ENCODE measurements at places on chromosomes 7 and 10.

- DNase-seq: peak; percentile 24
Observed at GRCh38 chr10:96395931-96396877, 37.4 kb upstream of the OPALIN start.

- peak; percentile 48 for DNase-seq
Observed at GRCh38 chr10:132186488-132187429, at the start of gene DPYSL4. Gene DPYSL4 (plus strand): TSS chr10:132186948. CDS start chr10:132187064, 116 bp downstream.

GRCh38 chr7:149642589-149642988 is 130.8 kb downstream of the ZNF467 start:
- no peak for DNase-seq

GRCh38 chr7:70935854-70936253 is 196.1 kb upstream of the GALNT17 start:
- no peak for DNase-seq

DNA sequence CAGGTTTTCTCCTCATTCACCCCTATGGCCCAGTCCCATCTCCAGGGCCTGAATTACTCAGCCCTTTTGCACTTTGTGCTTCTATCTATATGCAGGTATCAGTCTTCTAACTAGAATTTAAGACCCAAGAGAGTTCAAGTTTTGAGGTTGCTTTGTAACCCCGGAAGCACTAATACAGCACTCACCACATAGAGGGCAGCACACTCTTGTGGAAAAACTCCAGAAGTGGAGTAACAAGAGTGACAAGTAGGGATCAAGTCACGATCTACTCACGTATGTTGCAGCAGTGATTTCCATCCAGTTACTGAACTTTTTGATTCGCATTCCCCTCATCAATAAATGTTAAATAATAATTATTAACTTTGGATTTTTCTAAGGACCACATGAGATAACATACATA is 151.0 kb downstream of the CHCHD3 start:
- DNase-seq: no peak

All from stimulated activated naive CD4-positive, alpha-beta T cell (primary cell).